DMS53 (cell line): ENCODE measurements at places on chromosomes 5 and 9.
A peak's percentile ranks its signal among the peaks of the same experiment; 100 is the strongest.

DNA sequence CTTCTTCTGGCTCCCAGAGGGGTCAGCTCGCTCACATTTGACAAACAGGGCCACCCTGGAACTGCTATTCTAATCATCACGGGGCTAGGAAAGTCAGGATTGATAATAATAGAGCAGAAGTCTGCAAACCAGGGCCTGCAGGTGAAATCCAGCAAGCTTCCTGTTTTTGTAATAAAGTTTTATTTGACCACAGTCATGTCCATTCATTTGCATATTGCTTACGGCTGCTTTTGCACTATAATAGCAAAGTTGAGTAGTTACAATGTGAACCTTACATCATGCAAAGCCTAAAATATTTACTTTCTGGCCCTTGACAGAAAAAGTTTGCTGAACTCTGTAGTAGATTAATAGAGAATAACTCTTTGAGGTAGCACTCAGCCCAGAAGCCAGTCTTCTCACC is 63.2 kb upstream of the CTXN3 start:
- DNase-seq: no peak

DNA sequence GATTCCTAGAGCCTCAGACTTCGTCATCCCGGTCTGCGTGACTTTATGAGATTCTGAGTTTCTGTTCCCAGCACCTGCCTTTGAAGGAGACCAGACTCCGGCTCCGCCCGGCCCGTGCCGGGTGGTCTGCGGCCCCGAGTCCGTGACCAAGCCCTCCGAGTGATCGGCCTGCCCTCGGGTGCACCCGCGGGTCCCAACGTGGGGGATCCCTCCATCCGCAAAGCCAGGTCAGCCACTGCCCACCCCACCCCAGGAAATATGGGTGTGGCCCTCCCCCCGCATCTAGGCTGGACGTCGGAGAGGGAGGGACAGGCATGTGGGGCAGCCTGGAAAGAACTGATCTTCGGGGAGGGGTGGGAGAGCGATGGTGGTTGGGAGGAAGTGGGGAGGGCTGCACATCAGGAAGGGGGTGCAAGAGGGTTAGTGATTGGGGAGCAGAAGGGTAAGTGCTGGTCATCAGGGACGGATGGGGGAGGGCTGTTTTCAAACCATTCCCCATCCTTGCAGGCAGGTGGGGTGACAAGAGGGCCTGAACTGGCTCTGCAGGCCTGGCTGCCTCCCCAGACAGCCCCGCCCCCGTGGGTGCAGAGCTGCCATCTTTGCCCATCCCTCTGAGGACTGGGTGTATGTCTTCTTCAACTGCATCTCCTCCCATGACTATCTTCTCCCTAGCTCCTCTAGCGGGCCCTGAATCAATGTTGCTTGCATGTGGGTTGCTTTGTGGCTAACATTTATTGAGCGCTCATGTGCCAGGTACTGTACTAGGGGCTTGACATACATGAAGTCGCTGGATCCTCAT is 747 bp downstream of the LRSAM1 start:
- peak; percentile 81 for DNase-seq

GRCh38 chr5:148209151-148209770 is 6.4 kb downstream of the SPINK6 start:
- peak; percentile 75 for DNase-seq

DNA sequence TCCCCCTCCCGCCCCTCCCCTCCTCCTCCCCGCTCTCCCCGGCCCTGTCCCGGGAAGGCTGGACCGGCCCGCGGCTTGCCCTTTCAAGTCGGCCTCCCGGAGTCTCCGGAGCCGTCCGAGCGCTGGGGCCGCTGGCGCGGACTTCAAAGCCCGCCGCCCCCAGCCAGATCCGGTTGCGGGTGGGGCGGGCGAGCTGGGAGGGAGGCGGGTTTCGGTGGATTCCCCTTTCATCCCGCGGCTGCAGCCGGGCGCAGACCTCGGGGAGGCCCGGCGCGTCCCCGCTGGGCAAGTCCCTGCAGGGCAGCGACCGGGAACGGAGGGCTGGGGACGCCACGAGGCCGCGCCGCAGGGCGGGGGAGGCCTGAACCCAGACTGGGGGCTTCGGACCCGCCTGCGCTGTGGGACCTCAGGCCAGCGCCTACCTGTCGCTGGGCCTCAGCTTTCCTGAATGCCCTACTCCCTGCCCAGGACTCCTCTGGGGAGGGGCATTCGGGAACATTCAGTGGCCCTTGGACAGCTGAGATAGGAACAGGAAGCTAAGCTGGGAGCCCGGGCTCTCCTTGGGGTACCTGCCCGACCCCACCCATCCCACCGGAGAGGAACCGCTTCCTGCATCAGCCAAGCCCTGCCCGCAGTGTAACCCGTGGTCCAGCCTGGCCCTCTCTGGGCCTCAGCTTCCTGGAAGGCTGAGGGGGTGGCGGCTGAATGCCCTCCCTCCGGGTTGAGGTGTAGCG is 23.4 kb downstream of the C9orf50 start:
- DNase-seq: peak; percentile 86

DNA sequence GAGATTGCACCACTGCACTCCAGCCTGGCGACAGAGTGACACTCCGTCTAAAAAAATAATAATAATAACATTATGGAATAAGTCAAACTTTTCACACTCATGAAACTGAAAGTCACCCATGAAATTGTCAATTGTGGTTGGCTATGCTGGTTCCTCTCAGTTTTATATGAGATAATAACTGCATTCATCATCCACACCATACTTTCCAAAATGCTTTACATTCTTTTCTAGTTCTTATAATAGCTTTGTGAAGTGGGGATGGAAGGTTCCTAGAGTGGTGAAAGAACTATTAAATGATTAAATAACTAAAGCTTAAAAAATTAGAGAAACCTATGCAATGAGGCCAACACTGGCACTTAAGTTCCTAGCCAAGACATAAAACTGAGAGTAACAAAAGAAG is 12.6 kb upstream of the ASPN start:
- DNase-seq: no peak

DNA sequence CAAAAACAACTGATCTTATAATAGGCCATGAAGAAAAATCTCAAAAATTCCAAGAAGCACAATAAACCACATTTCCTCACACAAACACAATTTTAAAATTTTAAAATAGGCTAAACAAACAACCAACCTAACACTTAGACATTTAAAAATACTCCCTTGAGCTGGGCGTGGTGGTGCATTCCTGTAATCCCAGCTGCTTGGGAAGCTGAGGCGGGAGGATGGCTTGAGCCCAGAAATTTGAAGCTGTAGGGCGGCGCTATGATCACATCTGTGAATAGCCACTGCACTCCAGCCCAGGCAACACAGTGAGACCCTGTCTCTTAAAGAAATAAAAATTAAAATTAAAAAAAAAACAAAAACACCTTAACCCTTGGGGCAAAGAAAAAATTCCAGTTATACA is 36.9 kb upstream of the TESK1 start:
- DNase-seq: no peak

GRCh38 chr9:73074176-73074708 is 77.4 kb upstream of the ANXA1 start:
- no peak for DNase-seq

DNA sequence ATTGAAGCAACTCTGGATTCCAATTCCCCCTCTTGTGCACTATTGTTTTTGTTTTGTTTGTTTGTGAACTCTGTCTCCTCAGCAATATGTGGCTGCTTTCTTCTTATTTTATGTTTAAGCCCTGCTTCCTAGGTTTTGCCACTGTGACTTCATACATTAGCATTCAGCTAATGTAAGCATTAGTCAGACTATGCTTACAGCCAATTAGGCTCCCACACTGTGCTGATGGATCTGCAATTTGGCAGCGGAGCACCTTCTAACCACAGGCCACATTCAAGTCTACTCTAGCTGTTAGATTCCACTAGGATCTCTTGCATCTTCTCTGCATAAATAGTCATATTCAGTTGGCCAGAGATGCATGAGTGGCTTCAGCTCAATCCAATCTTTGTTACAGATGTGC is 9.6 kb upstream of the BICD2 start:
- DNase-seq: no peak

DNA sequence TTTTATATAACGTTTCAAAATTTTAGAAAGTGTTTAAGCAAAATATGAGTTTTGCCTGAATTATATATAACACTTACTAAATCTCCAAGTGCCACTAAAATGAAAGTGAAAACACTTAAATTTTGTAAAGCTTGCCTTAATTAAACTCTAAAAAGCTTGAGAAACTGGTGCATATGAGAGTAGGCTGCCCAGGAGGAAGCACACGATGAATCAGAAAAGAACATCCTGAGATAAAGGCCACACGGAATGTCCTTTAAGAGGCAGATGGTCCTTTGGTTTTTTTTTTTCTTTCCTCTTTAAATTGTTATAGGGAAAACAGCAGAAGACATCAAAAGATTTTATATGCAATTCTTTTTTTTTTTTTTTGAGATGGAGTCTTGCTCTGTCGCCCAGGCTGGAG is 60.3 kb downstream of the HABP4 start:
- no peak for DNase-seq

GRCh38 chr5:180644825-180645273 is 4.6 kb downstream of the FLT4 start:
- no peak for DNase-seq

GRCh38 chr5:17805227-17805825 is 171.1 kb downstream of the TAF11L14 start:
- DNase-seq: no peak

GRCh38 chr5:174721530-174722432 is 2.6 kb upstream of the MSX2 start:
- no peak for DNase-seq

DNA sequence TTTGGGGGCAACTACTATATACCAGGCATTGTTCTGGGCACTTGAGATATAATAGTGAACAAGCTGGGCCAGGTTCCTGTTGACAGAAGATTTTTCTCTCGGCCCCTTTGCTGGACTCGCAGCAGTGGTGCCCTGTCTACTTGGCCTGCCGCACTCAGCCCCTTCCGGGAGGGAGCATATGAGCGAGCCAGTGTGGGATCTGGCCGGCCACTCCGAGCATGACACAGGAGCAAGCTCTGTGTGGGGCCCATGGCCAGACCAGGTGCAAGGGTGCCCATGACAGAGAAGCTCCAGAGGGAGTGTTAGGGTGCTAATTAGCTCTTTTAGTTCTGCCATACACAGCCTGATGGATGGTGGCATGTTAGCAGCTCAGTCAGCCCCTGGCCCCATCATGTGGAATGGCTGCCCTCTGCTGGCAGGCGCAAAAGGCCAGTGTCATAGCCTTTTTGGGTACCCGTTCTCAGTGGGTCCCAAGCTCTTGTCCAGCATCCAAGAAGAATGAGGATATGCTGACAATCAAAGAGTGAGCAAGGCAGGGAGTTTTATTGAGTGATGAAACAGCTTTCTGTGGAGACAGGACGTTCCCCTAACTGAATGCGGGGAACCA is 9.3 kb upstream of the KIF4B start:
- peak; percentile 30 for DNase-seq

DNA sequence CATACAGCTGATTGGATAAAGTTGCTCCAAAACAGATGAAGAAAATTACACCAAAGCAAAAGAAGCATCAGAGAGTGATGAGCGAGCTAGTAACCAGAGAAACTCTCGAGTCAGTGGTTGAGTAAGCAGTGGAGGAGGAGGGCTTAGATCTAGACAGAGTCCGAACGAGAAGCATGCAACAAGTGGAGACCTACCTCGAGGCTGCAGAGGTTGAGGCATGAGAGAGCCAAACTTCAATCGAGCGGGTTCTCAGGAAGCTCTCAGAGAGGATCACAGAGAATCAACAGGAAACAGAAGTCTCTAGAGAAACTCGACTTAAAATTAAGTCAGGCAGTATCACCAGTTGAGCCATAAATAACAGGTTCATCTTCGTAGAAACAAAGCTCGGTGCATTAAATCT is 6.1 kb downstream of the RUSC2 start:
- no peak for DNase-seq
